Cortex of kidney (tissue), 1 donor: ENCODE measurements at places on chromosomes 4 and X.

GRCh38 chr4:52105276-52105675, 54.2 kb downstream of the SPATA18 start:
- DNase-seq: no peak

- DNase-seq: no peak
Observed at GRCh38 chrX:85906399-85906798, 141.0 kb downstream of the CHM start.

- no peak for DNase-seq
Observed at GRCh38 chr4:174490451-174490961, 31.8 kb downstream of the HPGD start.

DNA sequence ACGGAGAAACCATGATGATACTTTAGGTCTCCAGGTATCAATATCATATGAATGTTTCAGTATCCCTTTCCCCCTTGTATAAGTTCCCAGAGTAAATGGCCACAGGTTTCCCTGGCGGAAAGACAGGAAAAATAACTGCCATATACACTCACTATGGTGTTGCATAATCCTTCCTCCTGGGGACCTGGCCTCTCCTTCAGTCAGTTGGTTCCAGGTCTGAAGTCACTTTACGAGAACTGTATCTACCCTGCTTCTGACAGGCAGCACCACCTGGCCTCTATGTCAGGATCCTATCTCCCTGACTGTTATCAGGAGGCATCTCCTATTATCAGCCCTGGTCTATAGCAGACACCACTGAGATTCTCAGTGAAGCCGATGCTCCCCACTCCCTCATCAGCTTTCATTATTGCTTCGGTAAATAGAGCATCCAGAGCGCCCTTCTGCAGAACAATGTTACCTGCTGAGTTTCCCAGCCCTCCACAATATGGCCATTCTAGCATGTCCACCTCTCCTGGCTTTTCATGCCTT, 22.6 kb downstream of the HAUS3 start:
- DNase-seq: no peak

DNA sequence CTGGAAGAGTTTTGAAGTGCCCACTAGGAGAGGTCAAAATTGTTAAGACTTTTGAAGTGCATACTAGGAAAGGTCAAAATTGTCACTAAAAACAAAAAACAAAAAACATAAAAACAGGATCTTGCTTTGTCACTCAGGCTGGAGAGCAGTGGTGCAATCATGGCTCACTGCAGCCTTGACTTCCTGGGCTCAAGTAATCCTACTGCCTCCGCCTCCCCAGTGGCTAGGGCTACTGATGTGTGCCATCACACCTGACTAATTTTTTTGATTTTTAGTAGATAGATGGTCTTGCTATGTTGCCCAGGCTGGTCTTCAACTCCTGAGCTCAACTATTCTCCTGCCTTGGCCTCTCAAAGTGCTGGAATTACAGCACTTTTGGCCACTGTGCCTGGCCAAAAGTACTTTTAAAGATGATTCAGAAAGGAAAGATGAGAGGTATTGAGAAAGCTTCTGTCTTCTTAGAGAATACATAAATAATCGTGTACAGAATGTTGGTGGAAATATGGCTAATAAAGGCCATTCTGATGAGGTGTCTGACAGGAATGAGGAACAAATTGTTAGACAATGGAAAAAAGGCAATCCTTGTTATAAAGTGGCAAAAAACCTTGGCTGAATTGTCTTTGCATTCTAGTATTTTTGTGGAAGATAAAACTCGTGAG, 43.3 kb upstream of the STX18 start:
- DNase-seq: no peak

DNA sequence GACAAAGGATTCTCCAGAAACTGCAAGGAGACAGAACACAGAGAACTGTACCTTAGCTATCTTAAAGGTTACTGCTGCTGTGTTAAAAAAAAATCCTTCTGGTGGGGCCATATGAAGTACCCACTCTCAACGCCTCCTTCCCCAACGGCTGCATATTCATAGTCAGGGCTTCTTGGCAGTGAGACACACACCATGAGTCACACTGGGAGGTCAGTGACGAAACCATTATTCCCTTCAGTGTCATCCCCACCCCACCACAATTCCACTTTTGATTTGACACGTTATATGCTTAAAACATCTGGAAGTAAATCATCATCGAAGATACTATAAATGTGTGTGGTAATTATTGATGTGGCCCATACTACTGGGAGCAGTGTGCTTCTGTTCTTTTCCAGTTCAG, 271.5 kb downstream of the LDB2 start:
- no peak for DNase-seq

DNA sequence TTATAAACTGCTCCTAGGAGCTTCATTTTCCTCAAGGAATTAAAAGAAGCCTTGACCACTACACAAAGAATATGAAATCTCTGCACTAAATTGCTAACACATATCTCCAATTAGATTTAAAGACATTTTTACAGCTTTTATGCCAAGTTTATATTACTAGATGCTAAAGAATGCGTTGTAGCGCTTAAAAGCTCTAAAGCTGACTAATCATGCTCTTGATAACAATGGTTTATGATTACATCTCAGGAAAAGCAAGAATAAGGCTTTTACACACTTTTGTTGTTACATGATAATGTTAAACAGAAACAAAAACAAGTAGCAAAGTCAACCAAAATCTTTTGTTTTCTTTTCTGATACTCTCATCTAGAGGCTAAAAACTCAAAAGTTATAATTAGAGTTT, 44.7 kb downstream of the SLC10A7 start:
- no peak for DNase-seq

DNA sequence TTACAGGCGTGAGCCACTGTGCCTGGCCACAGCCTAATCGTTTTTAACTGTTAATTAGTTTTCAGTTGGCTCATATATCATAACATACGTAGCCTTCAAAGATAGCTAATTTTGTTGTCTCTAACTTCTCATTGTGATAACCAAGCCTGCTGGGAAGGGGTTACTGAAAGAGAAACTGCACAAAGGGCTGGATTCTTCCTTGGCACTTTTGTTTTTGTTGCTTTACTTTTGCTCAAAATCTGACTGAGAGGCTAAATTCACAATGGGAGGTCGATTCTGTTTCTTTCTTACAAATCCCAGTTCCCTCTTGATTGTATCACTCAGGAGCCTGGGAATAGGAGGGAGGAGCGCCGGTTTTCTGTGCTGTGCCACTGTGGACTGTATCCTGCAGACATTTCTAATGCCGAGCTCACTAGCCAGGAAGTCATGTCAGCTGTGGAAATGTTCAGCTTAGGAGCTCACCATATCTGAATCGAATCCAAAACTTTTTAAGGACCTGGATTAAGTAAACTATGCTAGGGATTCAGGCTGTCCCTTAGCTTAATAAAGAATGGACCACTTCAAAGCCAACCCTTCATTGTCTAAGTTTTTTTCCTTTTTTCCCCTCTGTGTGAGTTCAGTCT, 120.5 kb upstream of the FAT1 start:
- DNase-seq: no peak

- DNase-seq: no peak
Observed at GRCh38 chrX:66601522-66601921, 37.4 kb downstream of the EDA2R start.

DNA sequence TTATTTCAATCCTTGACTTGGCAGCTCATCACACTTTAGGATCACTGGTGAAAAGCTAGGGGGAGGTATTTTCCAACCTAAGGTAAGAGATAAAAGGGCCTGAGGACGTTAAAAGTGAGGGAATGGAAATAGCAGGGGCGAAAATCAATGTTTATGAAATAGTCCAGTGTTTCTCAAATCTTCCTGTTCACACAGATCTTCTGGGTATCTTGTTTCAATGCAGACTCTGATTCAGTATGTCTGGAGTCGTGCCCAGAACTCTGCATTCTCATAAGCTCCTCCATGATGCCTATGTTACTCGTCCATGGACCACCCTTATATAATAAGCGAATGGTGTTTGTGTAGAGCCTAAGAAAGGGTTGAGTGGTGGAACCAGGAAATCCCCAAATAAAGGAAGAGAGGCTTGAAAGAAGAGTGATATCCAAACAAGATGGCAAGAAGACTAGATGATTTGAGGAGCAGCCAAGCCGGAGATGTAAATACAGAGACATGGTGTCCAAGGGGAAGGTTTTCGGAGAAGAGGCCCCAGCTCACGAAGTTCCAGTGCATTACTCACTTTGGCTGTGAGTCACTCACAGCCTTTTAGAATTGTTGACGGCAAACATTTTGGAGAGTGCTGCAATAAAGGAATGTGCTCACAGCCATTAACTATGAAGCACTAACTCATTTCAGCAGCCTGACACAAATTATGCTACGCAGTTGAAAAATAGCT, 215.6 kb upstream of the PPARGC1A start:
- no peak for DNase-seq

DNA sequence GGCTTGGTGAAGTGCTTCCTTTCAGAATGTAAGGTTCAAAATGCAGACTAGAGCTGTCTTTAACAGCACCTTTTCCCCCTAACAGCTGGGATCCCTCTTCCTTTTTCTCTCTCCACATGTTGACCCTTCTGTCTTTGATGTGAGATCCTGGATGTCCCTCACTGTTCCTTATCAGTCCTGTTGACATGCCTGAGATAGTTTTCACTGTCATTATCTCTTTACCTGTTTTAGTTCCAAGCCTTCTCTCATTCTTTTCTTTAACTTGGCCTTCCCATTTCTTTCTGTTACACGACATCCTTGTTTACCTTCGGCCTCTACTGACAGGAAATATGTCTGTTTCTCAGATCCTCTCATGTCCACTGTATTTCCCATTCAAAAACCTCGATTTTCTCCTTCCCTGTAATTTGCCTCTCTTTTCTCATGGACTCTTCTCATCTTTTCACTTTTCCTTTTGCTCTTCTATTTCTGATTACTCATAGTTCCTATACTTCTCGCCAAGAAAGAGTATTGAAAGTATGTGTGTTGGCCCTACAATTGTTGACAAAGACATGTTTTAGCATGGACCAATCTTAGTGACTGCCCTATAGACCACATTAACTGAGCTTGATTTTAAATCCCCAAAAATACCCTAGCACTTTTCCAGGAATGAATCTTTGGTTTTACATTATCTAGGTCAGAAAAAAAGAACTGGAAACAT, 1.2 kb upstream of the SOWAHB start:
- no peak for DNase-seq

- DNase-seq: no peak
Observed at GRCh38 chrX:115968436-115969252, 201.9 kb upstream of the AGTR2 start.

GRCh38 chr4:145930592-145930991, 8.0 kb downstream of the ZNF827 start:
- DNase-seq: no peak

DNA sequence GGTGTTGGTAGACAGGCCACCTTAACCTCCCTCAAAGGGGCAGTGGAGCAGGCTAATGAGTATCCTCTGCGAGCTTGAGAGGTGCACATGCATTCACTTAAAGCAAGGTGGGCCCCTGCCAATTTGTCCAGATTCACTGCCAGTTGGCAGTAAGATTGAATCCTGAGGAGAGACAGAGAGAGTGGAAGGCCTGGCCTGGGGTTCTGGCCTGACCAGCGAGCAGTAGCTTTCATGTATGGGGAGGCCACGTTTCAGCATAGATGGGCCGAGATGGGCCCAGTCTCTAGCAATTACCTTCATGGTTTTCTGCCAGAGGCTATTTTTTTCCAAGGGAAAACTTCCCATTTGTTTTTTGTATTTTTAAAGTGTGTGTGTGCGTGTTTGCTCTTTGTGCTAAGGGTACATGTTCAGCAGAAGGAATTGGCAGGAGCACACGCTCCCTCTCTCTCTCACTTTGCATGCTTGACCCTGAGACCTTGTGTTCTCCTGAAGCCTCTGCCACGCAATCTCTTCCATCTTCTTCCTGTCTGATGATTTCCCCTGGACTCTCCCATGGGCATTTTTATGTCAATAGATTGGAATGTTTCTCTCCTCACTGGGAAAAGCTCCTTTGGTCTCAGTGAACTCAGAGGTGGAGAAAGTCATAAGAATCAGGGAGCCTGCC, 215.8 kb upstream of the SFRP2 start:
- DNase-seq: no peak

- no peak for DNase-seq
Observed at GRCh38 chr4:1177274-1178141, 5.1 kb upstream of the SPON2 start.

- no peak for DNase-seq
Observed at GRCh38 chr4:177680308-177680707, 238.1 kb upstream of the AGA start.

GRCh38 chrX:39507617-39508299, 590.0 kb downstream of the BCOR start:
- no peak for DNase-seq

GRCh38 chr4:82988323-82988832, 22.2 kb downstream of the LIN54 start:
- DNase-seq: no peak

- no peak for DNase-seq
Observed at GRCh38 chr4:177290780-177291179, 18.9 kb upstream of the NEIL3 start.

- no peak for DNase-seq
Observed at GRCh38 chrX:131316260-131316659, 27.2 kb upstream of the IGSF1 start.

GRCh38 chr4:7260569-7260968, 68.2 kb downstream of the SORCS2 start:
- no peak for DNase-seq

- DNase-seq: no peak
Observed at GRCh38 chr4:87391576-87392054, 627 bp upstream of the HSD17B11 start.

DNA sequence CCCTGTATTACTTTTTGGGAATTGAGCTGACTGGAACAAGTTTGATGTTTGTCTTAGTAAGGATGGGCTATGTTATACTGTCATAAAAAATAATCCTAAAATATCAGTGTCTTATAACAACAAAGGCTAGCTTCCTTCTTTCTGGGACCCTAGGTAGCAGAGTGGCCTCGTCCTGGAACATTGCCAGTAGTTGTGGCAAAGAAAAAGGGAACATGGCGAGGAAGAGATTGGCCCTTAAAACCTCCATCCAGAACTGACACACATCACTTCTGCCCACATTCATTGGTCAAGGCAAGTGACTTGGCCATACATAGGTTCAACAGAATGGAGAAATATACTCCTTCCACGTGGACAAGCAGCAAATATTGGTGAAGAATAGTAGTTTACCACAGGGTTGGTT, 287.9 kb downstream of the PPP1R2C start:
- DNase-seq: no peak

DNA sequence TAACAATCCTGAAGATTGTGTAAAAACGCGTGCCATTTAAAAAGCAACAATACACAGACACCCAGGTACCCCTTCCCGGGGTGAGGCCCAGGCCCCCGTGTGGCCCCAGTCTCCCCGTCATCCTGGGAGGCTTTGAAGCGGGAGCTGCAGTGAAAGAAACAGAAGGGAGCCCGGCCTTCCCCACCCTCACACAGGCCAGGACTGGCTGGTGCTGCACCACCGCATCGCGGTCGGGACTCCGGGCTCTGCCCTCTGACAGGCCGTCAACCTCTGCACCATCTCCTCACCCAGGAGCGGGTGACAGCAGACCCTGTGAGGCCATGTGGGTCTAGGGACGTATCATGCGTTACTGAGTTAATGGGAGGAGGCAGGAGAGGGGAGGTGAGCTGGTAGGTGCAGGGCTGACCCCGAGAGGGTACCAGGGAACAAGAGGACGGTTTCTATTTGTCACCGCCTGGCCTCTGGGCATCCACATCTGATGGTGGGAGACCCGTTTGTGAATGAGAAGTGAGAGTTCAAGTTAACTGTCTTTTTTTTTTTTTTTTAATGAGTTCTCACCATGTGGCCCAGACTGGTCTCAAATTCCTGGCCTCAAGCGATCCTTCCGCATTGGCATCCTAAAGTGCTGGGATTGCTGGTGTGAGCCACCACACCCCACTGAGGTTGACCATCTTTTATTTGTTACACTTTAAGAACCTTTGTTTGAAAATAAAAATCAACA, 27.3 kb downstream of the PIGG start:
- DNase-seq: no peak
